ENCODE measurements at places on chromosomes 3 and 15. TPM values are rescaled to one million over a fixed set of nuclear protein-coding genes. Genes with fewer than 3 reads are reported as not detected.

DNA sequence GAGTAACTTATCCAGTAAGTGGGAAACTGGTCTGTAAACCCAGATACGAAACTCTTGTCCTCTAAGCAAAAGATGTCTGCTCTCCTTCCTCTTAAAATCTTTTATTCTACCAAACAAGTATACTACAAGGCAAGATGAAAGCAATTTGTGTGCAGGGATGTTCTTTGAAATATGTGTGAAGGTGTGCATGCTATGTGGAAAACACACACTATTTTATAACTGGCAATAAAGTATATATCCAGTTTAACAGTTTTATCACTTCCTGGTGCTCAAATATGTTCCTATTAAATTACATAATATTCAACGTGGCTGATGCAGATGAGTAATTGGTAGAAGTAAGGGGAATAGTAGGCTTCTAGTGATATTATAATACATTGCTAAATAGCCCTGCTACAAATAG is 566.5 kb downstream of the ROBO2 start:
- no peak for ATAC-seq

Gene NEIL1
- 4.7 TPM for total RNA-seq

GRCh38 chr15:45527086-45527485 is 4.5 kb upstream of the SLC30A4 start:
- no peak for ATAC-seq

- no peak for ATAC-seq
These were observed 76.1 kb upstream of the GAP43 start for GRCh38 chr3:115547207-115547606.

GRCh38 chr15:101469520-101470288 is 19.8 kb downstream of the PCSK6 start:
- ATAC-seq = no peak

DNA sequence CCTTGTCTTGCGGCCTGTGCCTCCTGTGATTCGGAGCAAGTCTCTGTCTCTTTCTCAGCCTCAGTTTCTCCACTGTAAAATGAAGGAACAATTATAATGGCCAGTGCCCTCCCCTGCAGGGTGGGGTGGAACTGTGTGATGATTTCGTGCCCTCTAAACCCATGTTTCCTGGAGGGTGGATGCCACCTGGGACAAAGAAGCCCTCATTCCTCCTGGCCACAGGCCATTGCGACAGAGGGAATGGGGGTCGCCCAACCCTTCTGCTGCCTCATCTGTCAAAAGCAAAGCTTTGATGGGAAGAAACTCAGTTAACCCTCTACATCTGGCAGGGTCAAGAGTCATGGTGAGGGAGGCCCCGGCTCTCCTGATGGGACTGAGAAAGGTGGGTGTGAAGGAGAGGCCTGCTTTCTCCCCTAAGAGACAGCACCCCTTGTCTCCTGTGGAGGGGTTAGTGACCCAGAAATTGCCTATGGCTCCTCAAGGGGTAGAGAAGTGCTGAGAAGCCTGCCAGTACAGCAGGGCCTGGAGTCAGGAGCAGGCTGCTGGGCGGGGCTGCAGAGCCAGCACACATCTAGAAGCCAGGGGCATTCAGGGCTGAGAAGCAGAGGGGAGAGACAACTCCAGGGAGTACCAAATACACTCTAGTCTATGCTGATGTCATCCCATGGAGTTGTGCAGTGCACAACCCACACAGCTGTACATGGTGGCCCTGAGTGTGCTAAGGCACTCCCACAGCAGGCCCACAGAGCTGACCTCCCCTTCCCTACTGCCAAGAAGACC is 61.0 kb downstream of the PLXNA1 start:
- ATAC-seq = no peak

DNA sequence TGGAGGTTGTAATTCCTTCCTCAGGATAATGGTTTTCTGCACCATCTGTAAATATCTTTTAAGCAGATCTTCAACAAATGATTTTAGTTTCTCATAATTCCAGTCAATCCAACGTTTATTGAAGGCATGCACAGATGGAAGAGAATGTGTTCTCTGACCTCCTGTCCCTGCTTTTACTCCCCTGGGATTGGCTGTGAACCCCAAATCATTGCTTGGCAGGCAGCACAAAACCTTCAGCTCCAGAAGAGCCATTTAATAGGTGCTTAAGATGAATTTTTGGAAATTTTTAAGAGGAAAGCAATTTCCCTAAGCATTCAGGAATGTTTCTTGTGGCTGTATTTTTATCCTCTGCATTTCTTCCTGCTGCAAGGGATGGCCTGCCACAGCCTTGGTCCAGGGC is 25.5 kb upstream of the THSD4 start:
- no peak for ATAC-seq

- no peak for ATAC-seq
These were observed 254.6 kb upstream of the SOX14 start for GRCh38 chr3:137509354-137510045.

Measured in esophagus mucosa (tissue), 1 donor.